Stimulated activated CD8-positive, alpha-beta memory T cell treated with anti-CD3 and anti-CD28 coated beads, Interleukin-15, amount 100 ng/mL, for 4 hours (primary cell): ENCODE measurements at places on chromosomes 4 and X.

- DNase-seq, result no peak
These were observed 28.3 kb upstream of the MAP9 start for GRCh38 chr4:155405059-155405458.

DNA sequence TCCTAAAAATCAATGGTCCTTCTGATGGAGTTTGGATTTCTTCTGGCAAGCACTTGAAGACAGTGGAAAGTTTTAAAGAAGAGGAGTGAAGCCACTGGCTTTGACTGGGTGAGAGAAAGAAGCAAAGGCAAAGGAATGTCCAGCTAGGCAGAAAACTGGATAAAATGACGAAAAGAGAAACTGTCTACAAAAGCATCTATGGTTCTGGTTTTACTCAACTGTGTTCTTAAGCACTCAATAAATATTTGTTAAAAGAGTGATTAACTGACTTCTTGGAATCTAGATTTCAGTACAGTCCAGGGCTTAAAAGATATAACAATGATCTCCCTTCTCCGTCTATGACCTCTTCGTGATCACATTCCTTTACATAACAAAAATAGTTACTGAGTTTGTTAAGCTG, 52.4 kb downstream of the PACRGL start:
- DNase-seq, result no peak

- no peak for DNase-seq
These were observed 135.3 kb upstream of the TENM3 start for GRCh38 chr4:182107931-182108330.

GRCh38 chr4:102569200-102569599, 68.0 kb downstream of the NFKB1 start:
- no peak for DNase-seq

DNA sequence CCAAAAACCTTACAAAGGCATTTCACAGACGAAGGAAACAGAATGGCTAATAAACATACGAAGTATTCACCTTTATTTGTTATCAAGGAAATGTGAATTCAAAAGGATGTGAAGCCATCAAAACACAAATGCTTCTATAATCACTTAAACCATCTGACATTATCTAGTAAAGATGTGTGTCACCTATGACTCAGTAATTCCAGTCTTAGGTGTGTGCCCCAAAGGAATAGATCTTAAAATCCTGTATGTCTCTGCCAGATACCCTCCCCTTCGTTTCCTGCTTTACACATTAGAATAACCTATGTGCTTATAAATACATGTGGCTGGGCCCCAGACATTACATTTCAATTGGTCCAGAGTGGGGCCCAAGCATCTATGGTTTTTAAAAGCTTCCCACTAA, 41.8 kb upstream of the CEP135 start:
- no peak for DNase-seq

DNA sequence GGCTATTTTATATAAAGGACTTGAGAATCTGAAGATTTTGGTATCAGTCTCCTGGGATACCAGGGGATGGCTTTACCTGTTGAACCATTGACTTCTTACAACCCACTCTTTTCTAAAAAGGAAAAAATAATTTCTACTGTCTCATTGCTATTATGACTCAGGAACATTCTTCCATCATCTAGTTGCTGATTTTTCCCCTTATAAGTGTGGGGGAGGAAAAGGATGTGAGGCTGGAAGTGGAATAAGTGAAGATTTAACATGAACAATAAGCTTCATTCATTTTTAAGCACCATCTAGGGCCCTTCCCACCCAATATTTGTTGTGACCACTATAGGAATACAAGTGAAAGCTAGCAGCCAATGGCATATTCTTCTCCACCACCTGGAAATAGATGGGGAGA, 10.6 kb upstream of the MND1 start:
- DNase-seq, result no peak

DNA sequence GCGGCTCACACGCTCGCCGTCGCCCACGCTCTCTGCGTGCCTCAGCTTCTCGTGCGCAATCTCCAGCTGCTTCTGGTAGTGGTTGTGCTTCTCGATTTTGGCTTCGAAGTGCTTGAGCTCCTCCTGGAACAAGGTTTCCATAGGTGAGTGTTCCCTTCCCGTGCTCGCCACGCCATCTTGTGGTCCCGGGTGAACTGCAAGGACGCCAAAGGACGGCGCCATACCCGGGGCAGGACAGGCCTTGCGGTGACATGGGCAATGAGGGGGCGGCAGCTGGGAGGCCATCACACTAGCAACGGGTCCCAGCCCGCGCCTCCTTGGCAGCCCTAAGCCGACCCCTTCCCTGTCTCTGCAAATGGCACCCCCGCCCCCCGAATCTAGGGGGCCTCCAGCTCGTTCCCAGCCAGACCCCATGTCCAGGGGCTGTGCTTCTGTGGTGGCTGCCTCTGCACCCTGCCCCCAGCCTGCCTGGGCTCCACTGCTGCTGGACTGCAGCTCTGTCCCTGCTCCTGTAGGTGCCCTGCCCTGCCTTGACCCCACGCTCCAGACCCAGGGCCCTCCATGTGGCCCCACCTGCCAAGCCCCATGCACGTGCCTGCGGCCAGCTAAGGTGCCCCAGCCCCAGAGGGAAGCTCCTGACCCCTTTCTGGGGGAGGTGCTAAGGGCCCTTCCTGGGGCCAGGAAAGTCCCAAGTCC, 17.3 kb downstream of the LRPAP1 start:
- DNase-seq, result no peak

GRCh38 chrX:115940348-115940747, 230.2 kb upstream of the AGTR2 start:
- no peak for DNase-seq

DNA sequence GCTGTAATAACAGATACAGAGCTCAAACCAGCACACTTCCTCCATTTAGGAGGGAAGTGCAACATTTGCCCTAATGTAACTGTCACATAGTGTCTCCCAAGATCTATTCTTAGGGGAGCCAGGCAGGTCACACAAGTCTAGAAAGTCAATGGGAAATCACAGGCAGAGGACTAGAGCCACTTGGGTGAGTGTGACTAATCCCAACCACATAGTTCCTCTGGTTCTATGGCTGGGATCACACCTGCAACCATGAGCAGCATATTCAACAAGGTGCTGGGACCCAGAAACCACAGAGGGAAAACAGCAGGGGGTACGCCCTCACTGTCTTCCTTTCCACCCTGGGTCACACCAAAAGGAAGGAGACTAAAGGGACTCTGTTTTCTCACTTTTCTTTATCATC, 66.8 kb upstream of the TACR3 start:
- no peak for DNase-seq
